ENCODE measurements at places on chromosomes 3 and 15.

DNA sequence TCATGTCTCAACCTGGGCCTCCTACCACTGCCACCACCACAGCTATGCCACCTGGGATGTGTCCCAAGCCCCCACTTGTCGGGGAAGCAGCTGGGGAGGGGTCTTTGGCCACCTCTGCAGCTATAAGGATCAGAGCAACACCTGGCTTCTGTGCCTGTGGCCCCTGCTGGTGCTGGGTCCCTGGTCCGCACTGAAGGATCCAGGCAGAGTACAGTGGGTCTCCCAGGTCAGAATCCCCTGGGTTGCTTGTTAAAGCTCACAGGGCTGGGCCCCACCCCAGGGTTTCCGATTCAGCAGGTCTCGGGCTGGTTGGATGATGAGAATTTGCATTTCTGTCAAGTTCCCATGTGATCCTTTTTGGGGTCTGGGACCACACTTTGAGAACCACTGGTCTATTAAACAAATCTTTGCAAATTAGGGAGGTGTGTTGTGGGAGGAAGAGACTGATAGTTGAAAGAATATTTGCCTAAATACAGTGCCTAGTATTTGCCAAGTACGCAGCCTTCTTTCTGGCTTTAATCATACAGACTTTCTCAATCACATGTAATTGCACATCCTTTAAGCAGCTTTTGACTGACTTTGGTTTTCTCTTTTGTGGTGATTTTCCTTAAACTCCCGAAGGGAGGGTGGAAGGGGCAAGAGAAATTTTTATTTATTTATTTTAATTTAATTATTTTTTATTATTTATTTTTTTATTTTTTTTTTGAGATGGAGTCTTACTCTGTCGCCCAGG, 127.3 kb downstream of the IGF1R start:
- DNase-seq, result no peak

- no peak for DNase-seq
Observed at GRCh38 chr3:53616321-53616720, 121.9 kb downstream of the CACNA1D start.

DNA sequence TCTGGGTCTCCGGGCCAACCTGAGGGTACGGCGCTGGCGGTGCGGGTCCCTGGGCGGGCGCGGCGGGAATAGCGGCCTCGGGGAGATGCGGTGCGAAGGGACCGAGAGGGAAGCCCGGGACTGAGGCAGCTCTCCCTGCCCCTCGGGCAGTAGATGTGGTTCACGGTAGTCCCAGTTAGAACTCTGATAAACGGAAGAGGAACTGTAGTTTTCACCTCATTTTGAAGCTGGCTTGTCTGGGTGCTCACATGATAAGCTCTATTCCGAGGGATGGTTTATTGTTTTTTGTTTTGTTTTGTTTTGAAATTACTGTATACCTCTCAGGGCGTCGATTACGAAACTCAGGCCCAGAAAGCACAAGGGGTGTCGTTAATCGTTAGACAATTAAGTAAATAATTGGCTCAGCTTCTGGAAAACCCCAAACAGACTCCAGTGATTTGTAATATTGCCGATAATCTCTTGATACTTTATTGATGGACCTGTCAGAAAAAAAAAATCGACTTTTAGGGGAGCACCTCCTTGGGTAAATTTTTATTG, 413 bp downstream of the NUSAP1 start:
- no peak for DNase-seq

- DNase-seq, result no peak
Observed at GRCh38 chr15:40349163-40349562, 1.7 kb upstream of the PHGR1 start.

DNA sequence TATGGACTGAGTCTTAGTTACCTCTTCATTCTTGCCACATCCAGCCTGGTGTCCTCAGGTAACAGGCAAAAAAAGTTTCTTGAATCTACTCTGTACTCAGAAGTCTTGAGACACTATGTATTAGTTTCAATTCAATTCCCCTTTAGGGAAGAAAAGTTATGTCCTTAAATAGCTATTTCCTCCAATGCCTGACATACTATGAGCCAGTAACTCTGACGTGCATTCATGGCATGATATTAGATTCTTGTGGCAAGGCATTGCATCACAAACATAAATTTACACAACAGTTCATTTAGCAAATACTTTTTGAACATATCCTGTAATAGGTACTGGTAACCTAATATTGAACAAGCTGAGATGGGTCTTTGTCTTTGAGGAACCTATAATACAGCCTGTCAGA, 109.3 kb upstream of the FOXB1 start:
- no peak for DNase-seq
